Retina (tissue), 1 donor: ENCODE measurements at places on chromosomes 6 and 20.
A peak's percentile ranks its signal among the peaks of the same experiment; 100 is the strongest.

DNA sequence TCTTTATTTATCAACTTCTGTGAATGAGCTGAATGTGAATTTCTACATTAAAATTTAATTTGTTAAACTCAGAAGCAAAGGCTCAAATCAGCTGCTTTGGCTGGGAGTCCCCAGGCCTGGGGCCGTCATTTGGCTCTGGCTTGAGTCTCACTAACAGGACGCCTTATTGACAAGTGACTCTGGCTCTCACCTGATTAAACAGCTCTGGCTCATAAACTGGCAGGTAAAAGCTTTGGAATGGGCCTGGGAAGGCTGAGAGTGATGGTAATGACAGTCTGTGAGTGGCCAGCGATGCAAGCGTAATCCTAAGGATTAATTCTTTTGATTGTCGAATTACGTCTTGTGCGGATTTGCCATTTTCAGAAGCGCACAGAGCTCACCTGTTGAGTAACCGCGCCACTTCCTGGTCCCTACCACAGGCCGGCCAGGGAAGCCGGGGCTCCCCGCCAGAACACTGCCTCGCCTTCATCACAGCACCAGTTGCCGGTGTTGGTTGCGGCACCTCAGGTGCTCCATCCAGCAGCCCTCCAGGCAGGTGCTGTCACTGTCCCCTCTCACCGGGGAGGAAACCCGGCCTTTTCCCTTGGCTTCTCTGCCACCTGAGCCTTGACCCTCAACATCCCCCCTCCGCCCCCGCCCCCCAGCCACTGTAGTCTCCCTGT lies 110.7 kb downstream of the ZDHHC14 start:
- DNase-seq: no peak

DNA sequence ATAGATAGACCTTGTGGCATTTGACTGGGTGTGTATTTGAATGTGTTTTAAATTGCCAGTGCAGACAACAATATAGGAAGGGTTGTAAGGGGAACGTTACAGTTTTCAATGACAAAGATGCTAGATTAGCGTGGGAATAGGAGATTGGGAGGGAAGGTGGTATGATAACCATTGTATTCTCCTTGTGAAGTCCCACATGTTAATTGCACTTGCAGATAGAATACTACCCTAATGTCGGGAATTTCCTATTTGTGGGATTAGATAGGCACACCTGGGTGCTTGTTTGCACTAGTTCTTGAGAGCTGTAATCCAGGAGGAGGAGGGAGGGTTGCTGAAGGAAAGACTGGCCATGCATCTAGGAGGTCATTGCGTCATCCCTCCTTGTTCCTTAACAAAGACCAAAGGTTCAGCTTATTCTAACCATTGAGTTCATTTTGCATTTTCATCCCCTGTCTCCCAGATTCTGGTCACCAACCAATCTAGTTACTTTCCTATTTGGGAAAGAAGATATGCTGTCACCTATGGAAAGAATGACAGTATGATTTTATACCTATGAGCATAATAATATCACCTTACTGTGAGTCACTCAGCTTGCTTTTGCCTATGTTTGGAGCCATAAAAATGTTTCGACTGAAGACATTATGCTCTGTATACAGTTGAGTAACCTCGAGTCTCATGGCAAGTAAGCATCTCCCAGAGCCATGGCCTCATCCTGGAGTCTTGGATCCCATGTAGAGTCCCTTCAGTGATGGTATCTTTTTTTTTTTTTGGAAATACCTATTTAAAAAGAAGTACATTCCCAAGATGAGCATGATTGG lies 201.5 kb downstream of the DTNBP1 start:
- no peak for DNase-seq

- peak; percentile 67 for DNase-seq
These were observed 1.3 kb downstream of the LSM14B start for GRCh38 chr20:62123450-62124118.

- no peak for DNase-seq
These were observed 56.8 kb downstream of the EIF2S2 start for GRCh38 chr20:34055290-34055689.

DNA sequence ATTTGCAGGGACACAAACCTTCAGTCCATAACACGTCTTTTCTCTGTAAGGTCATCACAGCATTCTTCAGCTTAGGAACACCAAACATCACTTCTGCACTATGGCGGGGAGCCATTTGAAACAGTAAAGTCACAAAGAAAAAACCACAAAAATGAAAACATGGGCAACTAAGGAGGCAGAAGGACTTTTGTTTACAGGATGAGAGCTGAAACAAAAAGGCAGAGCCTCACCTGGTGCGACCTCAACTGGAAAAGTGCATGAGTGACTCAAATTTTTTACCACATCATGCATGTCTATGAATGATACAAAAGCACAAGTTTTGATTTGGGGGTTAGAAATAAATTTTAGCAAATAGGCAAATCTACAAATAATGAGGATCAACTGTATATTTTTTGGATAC lies 68.2 kb upstream of the TNFAIP3 start:
- no peak for DNase-seq

- DNase-seq: no peak
These were observed 78.4 kb upstream of the IYD start for GRCh38 chr6:150290429-150290828.

GRCh38 chr20:43749734-43750294 lies 23.0 kb upstream of the GTSF1L start:
- DNase-seq: peak; percentile 91

DNA sequence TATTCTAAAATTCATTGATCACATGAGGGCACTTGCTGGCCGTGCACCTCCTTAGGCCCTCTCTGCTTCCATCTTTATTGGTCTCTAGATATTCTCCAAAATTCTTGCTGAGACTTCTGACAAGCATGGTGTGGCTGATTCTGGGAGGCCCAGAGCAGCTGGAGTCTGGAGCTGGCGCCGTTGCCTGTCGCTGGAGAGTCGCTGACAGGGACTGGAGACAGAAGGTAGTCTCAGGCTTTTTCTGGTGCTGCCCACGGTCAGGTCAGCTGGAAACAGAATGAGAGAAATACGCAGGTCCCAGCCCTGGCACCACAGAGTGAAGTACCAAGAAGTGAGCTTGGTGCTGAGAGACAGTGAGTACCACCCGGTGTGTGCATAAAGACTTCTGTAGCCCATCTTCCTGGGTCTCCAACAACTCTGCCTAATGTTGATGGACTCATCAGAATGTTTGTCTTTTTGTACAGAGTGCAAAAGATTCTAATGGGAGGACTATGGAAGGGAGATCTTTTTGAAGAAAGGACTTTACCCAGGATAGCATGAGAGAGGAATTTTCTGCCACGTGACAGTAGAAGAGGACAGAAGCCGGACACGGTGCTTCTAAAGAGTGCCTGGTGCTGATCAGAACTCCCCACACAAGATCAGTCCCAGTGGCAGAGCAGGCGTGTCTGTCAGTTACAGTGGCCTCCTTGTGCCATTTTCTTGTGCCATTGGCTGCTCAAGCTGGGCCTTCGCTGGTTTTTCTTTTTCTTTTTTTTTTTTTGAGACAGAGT lies 1.8 kb upstream of the ALDH8A1 start:
- DNase-seq: no peak

DNA sequence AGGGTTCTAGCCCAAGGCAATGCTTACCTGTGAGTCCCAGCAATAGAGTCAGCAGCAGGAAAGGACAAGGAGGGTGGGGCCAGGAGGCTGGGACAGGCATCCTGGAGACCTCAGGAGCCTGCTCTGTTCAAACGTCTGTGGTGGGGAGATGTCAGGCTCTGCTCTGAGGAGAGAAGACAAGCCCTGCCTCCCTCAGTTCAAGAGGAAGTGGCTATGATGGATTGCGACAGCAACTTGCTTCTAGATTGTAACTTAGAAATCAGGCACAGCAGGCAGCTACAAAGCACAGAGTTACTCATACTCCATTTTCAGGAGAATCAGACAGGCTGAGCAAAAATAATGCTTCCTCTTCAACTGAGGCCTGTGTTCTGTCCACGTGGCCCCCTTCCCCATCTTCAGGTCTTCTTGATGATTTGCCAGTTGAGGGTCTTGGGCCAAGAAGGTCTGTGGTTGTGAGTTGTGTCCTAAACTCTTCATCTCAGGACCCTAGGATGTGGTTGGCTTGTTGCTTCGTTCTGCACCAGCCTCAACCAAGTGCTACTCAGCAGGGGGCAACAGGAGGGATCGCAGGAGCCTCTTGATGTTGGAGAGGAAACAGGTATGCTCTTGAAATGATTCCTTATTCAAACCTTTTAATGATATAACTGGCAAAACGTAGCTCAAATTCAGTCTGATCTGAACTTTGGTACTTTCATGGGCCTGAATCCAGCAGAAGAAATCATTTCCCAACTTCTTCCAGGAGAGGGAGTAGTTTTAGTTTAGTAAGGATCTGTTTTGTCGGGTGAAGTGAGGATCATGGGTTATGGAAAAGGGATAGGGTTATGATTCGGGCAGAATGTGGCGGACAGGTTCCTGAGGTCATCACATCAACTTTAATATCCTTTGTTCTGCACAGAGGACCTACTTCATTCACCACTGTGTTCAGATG lies 31.0 kb downstream of the SIRPB1 start:
- DNase-seq: no peak

GRCh38 chr20:15705975-15706374 lies 867.3 kb downstream of the KIF16B start:
- no peak for DNase-seq
